ENCODE measurements at places on chromosomes 3 and 15.
A peak's percentile ranks its signal among the peaks of the same experiment; 100 is the strongest.

DNA sequence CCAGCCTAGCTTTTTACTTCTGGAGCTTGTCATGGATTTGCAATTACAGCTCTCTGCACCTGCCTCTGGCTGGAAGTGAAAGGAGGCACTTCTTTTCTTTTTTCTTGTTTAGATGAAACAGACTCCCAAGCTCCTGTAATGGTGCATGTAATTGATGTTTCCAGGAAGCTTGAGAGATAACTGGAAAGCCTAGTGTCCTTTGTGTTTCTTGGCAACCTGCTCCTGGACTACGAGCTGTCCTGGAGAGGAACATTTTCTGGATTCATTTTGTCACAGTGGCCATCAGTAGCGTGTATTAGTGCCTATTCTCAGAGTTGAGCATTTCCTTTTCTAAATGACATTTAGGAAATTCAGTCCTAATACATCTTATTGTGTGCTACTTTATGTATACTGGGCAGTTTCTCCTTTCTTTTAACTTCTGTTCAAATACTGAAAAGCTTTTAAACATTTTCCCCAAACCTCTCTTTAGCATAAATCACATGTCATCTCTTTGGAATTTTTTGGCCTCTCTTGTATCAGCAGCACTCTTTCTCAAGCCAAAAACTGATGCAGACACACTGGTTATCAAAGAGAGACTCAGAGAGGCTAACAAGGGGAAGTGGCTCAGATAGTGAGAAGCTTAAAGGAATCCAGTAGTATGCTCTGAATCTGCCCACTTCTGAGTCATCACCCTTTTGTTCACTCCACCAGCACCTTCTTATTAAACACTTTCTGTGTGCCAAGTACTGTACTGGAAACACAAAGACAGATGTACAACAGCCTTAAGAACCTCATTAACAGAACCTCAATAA, 62.6 kb upstream of the SLC2A2 start:
- DNase-seq, result no peak

DNA sequence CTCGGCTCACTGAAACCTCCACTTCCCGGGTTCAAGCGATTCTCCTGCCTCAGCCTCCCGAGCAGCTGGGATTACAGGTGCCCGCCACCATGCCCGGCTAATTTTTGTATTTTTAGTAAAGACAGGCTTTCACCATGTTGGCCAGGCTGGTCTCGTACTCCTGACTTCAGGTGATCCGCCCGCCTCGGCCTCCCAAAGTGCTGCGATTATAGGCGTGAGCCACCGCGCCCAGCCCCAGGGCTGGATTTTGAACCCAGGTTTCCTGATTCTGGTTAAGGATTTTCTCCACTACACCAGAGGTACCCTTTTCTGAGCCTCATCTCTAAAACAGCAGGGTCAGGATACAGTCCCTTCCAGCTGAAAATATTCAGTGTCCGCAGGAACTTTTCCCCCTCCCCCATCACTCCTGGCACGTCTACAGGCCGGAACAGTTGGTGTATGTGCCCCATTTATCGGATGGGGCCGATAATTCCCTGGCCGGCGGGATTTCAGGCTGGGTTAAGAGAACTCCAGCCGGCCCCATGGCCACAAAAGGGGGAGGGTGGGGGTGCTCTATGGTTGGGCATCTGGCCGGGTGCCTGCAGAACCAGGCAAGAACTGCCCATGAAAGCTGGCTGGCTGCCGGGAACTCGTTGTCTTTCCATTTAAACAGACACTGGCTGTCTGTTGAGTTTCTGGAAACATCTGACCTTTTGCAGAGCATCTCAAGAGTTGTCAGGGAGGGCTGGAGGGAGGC, 26.8 kb upstream of the SEMA4B start:
- peak; percentile 73 for DNase-seq

DNA sequence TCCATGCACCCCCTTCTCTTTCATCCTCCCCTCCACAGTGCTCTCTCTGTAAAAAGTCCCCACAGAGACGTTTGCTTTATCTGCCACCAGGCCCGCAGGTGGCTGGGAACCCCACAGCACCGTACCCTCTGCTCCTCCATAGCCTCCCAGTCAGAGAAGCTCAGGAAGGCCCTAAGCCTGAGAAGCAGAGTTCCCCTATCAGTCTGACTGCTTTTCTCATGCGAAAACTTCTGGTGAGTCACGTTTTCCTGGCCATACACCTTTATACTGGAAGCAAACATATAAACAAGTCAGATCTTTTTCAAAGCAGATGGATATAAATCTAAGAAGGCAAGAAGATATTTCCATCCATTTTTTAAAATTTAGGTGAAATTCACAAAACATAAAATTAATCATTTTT, 51.5 kb upstream of the MEF2A start:
- no peak for DNase-seq

GRCh38 chr3:85228966-85229365, 270.2 kb downstream of the CADM2 start:
- DNase-seq, result no peak

DNA sequence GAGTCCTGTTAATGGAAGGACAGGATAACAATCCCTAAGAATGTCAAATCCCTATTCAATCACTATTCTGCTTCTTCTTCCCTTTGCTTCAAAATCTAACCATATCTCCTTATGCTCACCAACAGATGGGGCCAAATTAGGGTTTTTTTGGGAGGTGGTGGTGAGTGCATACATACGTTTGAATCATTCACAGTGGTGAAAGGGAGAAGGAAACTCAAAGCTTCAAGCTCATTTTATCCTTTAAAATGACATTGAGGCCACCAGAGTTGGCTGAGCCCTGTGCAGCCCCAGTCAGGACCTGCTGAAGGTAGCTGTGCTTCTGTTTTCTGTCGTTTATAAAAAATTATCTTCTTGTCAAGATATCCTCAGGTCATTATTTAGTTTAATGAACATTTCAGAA, 607.5 kb upstream of the AGTR1 start:
- no peak for DNase-seq

GRCh38 chr3:129460572-129460971, 20.5 kb downstream of the IFT122 start:
- DNase-seq, result no peak

DNA sequence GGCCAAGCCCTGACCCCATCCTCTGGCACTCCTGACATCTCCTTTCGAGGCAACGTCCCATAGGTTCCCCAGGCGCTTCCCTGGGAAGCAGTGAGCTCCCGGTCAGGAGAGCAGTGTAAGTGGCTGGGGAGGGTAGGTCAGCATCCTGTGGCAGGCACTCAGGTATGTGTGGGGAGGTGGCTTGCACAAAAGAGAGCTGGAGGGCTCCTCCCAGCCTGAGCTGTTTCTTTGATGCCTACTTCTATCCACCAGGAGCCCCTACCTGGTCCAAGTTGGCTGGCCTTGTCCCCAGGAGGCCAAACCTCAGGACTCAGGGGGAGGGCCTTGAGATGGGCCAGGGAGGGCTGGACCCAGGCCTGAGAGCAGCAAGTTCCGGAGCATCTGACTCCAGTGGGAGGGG, 31.7 kb upstream of the LINGO1 start:
- no peak for DNase-seq

DNA sequence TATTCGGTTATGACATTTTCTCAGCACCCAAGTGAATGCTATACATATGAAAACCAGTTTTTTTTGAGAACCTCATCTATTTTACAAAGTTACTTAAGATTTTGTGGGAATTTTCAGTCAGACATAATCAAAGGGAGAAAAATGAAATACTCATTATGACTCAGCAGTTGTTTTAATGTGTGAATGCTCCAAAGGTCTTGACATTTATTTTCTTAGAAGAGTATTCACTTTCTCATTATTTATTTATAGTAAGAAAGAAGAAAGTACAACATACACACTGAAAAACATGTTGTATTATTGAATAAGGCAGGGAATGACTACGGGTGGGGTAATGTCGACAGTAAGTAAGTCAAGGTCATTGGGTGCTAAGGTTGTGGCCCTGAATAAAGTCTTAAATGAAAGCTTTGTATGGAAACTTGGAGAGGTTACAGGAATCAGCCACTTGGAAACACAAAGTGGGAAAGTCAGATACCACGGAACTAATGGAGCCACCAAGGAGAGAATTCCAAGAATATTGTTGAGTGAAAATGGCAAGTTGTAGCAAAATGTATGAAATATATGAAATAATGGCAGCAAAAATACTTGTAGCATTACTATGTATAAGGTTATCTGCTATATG, 844.5 kb downstream of the TBL1XR1 start:
- no peak for DNase-seq

DNA sequence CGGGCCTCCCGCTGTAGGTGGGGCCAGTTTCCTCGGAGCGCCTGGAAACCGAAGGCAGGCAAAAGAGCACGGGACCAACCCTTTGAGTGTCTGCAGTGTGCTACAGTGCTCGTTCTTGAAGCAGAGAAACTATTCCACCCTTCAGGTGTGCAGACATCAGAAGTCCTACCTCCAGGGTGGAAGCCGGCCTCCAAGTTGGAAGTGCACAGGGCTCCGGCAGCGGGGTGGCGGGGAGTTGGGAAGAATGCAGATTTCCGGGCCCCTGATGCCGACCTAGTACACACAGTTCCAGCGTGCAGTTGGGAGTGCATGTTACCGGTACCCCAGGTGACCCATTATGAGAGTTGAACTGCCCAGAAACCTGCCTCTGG, 3.0 kb downstream of the KLF13 start:
- no peak for DNase-seq

GRCh38 chr15:27082526-27082925, 111.5 kb downstream of the GABRG3 start:
- DNase-seq, result no peak

DNA sequence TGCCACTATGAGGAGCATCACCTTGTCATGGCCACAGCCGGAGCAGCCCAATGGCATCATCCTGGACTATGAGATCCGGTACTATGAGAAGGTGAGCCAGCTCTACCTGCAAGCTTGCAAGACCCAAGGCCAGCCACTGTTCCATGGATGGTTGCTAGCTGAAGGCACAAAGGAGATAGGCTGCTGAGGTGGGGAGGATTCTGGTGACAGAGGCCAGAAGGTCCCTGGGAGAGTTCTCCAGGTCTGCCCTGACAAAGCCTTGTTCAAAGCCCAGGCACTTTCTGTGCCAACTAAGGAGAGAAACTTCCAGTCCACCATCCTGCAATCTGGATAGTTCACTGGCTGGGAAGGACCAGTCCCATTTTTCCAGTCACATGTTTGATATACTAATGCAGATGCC, 359.1 kb downstream of the EPHB1 start:
- DNase-seq, result no peak

DNA sequence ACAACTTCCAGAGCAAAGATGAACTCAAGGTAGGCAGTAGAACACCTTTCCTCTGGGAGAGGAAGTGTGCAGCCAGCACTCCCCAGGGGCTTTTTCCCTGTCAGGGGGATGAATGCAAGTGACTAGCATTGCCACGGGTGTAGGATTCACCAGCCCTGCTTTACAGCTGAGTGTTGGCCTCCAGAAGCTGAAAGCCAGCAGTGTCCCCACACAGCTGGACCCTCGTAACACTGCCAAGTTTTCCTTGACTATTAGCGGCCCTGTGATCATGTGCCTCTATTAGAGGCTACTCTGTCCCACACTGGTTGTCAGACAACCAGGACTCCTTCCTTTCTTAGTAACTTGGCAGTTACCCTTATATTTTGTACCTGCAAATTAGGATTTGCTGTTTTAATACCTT, 104.9 kb upstream of the MANF start:
- no peak for DNase-seq

DNA sequence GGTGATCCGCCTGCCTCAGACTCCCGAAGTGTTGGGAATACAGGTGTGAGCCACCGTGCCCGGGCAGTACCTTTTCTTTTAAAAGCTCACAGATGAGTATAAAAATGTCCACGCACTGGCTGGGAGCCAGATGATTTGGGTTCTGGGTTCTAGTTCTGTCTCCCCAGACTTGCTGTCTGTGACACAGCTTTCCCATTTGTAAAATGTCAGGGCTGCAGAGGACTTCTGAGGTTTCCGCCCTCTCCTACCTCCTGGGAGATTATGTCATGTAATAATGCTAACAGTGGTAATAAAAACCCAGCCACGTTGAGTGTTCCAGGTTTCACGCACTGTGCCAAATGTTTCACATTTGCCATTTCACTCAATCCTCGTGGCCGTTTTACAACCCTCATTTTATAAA, 1.3 kb upstream of the PPP4R2 start:
- no peak for DNase-seq

DNA sequence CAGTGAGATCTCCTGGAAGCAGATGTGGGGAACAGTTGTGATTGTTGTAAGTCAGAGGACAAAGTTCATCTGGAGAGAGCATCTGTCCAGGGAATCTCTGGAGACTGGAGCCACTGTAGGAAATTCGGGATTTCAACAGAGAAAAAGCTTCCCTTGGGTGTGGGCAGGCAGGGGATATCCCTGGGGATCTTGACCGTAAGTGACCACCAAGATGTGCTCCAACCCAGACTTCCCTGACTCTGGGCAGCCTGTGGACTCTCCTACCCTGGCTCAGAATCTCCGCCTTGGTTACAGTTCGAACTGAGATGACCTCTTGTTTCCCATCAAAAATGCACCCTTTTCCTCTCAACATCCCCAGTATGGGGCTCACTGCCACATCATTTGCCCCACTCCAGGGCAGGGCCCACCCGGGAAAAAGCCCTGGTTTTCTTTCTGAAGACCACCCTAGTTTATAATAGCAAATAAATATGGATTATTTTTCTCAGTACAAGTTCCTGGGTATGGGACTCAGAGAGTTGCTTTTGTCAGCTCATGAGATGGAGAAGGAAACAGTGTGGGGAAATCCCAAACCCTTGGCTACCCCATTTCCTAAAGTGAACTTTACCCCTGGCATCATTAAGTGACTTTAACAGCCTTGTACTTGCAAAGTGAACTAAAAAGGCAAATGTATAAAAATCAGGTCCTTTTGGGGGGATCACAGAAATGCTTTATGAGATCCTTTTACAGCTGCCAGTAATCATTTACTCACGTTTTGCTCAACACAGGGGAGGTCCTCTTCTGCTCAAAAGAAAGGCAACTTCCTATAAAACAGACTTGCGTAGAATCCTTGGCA, 89.9 kb downstream of the CCNL1 start:
- DNase-seq, result no peak

GRCh38 chr3:33057320-33058298, 39.3 kb downstream of the GLB1 start:
- DNase-seq, result no peak

DNA sequence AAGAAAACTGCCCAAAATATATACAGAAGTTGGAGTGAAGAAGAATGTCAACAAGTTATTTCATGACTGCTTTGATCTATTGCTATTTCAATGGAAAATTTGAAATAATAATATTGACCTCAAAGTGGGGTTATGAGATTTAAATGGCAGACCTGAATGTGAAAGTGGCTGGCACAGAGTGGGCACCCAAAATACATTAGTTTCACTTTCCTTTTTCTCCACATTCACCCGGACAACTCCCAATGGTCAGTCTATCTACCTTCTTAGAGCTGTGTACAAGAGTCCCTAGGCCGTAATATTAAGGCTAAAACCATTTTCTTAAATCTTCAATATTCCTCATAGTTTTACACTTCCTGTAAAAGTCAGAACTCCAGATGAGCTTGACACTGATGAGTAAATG, 61.6 kb upstream of the ETV5 start:
- no peak for DNase-seq

DNA sequence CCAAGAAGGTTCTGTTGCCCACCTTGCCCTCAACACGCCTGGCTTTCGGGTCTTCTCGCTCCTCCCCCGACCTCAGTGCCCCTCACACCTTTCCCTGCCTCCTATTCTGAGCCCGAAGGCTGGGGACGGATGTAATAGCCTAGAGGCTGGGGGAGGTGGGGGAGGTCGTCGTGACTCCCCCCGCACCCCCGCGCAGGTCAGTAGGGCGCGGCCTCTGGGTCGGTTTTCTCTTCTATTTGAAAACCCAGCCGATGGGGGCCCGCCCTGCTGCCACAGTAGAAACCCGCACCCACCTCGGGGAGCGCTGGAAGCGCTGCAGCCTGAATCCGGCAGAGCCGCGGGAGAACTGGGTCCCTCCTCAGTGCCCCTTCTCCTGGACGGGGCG, 1.0 kb upstream of the RBPMS2 start:
- DNase-seq, result no peak

- DNase-seq, result no peak
Observed at GRCh38 chr3:144189044-144189443, 217.4 kb downstream of the DIPK2A start.

Measured in WERI-Rb-1 (cell line).